ENCODE measurements at places on chromosomes 4 and X.

GRCh38 chr4:87589531-87589930 lies 18.8 kb upstream of the DSPP start:
- peak; percentile 68 for DNase-seq

- DNase-seq = no peak
Measured at GRCh38 chrX:154714925-154715324, 36.0 kb downstream of the GAB3 start.

- no peak for DNase-seq
Measured at GRCh38 chr4:43607827-43608461, 715.4 kb downstream of the GRXCR1 start.

DNA sequence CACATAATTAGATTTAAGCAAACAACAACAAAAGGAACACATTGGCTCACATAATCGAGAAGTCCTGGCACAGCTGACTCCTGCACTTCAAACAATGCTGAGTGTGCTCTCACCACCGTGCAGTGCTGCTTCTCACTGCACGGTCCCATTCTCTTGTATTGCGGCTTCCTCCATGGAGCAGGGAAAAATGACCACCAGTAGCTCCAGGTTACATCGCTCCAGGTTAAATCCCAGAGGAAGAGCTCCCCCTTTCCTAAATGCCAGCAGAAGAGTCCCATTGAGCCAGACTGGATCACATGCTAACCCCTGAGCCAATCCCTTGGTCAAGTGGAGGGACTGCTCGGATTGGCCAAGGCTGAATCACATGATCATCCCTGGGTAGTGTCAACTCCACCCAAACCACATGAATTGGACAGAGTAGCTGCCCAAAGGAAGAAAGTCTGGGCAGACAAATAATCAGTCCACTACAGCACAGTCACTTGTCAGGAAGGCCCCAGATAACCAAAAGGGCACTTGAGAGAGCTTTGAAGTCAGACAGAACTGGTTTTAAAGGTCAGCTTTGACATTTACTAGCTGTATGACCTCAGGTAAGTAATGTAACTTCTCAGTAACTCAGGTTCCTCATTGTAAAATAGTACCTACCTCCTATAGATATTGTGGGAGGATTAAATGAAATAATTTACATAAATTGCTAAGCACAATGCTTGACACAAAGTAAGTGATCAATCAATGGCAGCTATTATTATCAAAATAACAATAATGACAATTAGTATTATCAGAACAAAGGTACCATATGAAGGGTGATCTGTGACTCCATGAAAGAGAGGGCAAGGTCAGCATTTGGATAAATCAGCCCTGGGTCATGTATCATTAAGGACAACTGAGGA lies 14.3 kb downstream of the TEC start:
- DNase-seq = no peak

DNA sequence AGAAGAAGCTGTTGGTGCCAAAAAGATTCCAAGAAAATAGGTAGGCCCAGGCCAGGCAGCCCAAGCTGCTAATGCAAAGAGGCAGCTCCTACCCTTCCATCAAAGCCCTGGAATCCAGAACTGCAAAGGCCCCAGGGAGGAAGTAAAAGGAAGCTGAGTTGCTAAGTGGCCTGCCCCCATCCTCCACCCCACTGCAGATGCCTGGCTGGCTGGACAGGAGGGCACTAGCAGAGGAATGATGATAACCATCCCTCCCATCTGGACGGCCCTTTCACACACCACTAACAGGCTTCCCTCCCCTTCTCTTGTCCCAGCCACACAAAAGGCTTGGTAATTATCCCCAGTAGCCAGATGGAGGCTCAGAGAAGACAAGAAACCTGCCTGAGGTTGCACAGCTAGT lies 32.4 kb upstream of the PJA1 start:
- DNase-seq = no peak

- no peak for DNase-seq
Measured at GRCh38 chr4:150768497-150768896, 186.5 kb downstream of the MAB21L2 start.

DNA sequence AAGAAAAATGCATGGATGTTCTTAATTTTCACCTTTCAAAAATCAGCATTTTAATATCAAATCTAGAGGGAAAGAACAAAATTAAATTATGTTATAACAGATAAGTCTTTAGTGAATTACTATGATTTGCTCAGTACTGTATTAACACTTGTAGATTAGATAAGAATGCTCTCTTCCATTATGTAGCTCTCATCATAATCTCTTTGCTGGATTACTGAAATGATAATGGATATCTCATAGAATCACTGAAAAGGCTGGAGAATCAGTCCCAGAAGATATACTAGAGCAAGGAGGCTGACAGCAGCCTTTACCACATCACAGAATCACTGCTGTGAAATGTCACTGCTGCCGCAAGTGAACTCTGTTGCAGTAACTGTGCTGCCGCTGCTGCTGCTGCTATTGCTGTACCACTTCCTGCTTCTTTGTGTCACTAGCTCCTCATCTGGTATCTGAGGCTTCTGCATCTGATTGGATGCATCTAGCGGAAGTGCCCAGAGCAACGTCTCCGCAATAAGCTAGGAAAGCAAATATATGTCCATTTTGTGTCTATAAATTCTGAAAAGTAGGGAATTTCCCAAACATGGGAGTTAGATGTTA lies 738.2 kb downstream of the ADGRL3 start:
- no peak for DNase-seq

DNA sequence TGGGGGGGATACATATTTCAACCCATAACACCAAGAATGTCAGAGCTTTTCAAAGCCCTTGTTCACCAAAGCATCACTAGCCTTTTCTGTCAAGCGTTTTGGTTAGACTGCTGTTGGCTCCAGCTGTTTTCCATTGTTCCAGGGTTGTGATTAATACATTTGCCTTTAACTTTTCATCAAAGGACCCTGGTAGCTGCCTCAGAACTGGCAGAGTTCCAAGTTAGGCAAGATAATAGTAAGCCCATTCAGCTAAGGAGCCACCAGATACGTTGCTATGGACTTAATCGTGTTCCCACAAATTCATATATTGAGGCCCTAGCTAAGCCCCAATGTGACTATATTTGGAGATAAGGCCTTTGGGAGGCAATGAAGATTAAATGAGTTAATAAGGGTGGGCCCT lies 37.1 kb downstream of the ENOPH1 start:
- no peak for DNase-seq

- no peak for DNase-seq
Measured at GRCh38 chr4:179307297-179308136, 1865.3 kb upstream of the AGA start.

GRCh38 chr4:183157215-183157614 lies 58.2 kb downstream of the WWC2 start:
- DNase-seq = no peak

DNA sequence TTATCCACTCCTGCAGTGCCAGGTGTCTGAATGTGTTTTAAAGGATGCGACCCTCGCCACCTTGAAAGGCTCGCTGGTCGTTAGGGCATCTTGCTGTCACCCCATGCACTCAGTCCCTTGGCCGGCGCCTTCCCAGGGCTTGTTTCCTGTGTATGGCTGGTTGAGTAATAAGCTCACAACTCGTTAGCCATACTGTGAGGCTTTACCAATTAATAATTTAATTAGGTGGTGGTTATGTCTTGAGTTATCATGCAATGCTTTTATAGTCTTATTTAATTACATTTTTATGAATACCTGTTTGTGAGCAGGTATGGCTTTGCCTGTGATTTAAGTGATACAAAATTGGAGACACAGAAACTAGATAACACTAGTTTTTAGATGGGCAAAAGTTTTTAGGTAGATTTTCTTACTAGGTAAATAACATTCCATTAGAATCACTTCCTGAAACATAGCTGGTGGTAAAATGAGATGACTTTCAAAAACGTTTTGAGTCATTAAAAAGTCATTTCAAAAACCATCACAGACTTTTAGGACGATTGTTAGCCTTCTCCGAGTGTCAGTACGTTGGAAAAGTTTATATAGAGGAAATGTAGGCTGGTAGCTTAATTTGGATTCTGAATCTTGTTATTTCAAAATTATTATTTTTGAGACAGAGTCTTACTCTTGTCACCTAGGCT lies 18.2 kb downstream of the PTTG2 start:
- DNase-seq = no peak

GRCh38 chr4:48635310-48635709 lies 144.8 kb downstream of the FRYL start:
- DNase-seq = no peak

DNA sequence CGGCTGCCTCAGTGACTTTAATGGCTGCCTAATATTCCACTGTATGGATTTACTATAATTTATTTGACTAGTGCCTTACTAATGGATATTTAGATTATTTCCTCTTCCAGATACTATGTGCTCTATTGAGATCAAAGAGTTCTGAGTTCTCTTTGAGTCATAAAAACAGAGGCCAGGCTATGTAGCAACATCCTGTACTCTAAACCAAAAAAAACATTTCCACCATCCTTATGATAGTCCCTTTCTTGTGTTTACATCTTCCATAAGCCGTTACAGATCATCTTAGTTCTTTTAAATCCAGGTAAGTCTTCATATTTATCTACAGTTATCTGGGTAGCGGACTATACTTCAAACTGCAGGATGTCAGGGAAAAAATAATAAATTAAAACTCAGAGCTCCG lies 56.6 kb upstream of the TMEM184C start:
- DNase-seq = no peak

DNA sequence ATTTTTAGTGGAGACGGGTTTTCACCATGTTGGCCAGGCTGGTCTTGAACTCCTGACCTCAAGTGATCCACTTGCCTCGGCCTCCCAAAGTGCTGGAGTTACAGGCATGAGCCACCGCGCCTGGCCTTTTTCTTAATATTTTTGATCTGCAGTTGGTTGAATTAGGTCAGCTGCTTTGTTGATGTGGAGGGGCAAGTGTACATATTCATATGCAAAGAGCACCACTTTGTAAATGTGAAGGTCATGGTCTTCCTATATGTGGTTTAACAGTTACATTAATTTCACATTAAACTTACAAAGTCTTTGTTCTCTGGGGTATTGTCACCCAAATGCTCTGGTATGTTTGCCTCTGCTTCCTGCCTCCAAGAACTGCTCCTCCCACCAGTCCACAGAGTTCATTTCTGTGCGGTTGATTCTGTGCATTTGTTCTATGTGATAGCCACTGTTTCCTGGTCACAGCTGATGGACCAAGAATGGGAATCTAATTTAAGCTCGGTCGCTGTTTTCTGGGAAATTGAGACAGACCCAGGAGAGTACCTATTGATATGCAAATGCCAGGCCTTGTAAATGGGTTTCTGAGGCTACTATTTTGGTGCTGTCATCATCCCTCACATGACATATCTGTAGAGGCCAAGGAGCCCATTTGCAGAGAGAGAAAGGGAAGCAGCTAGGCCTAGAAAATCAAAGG lies 26.9 kb upstream of the HPSE start:
- no peak for DNase-seq

- DNase-seq = no peak
Measured at GRCh38 chr4:95118497-95118896, 360.7 kb downstream of the BMPR1B start.

- no peak for DNase-seq
Measured at GRCh38 chrX:67568769-67569168, 24.9 kb downstream of the AR start.

- no peak for DNase-seq
Measured at GRCh38 chr4:14091966-14092365, 464.4 kb upstream of the BOD1L1 start.

DNA sequence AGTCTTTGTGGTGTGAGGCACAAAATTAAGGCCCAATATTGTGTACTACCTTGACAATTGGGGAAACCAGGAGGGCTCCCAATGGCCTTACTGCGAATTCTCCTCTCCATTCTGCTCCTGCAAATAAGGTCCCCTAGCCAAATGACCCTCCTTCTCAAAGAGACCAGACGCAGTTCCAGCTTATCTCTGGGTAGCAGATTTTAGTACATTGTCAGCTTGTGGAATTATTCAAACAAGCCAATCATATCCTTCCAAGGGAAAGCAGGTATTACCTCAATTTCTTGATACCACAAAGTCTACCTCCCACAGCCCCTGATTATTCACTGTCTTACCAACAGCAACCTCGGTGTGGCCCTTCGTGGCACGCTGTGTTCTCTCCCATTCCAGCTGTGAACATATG lies 7.8 kb upstream of the ZBTB33 start:
- no peak for DNase-seq

DNA sequence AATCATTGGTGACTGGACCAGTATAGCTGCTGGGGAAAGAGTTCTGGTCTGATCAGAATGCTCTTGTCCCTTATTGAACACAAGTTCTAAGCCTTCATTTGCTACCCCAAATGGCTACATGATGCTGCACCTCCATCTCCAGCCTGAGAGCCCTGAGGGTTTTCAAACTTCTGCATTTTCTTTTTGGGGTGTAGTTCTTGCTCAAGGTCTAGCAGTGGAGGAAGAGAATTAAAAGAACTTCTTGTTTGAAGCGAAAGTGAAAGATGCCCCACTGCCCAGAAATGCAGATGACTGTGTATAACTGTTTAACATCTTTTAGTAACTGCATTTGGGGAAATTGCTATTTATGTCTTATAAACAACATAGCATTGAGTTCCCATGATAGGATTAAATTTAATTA lies 38.5 kb downstream of the LAMTOR3 start:
- no peak for DNase-seq

GRCh38 chrX:111914398-111915090 lies 38.6 kb downstream of the TRPC5OS start:
- no peak for DNase-seq

GRCh38 chrX:39492497-39493162 lies 605.1 kb downstream of the BCOR start:
- no peak for DNase-seq

- DNase-seq = no peak
Measured at GRCh38 chr4:15109600-15109999, 107.3 kb downstream of the CPEB2 start.

DNA sequence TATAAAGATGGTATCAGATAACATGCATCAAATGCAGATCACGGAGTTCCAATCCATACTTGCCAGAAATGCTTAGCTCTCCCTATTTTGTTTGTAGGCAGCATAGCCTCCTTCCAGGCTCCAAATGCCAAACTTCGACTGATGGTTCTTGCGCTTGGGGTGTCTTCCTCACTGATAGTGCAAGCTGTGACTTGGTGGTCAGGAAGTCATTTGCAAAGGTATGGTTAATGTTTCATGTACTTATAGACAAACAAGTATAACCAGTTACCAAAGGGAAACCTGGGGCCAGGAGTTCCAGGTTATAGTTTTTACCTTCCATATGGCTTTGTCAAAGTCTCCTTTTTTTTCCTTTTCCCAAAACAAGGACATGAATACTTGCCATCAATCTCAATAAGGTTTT lies 5.3 kb downstream of the CWH43 start:
- DNase-seq = no peak

DNA sequence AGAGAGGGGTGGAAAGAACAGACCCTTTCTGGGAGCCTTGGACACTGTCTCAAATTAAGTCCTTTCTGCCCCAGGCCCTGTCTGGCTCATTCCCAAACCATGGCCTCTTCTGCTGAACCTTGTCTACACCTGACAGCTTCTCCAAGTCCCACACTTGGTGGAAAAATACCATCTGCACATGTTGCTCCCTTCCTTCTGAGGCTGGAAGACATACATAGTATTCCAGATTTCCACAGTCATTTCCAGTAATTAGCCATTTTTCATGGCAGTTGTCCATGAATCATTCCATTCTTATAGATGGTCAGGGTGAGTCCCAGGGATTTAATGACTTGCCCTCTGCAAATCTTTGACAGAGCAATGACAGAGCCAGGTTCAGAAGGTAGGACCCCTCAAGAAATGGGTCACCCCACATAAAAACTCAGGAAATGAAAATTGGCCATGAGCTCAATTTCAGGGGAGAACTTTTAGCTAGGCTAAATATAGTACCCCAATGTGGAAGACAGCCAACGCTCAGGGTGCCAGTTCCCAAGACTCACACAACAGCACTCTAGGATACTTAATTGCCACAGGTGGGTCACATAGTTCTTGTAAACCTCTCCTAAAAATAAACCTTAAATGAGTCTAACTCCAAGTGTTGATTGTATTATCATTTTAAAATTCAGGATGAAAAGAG lies 16.2 kb upstream of the DAPP1 start:
- DNase-seq = no peak

GRCh38 chrX:32778965-32779364 lies 432.4 kb downstream of the DMD start:
- no peak for DNase-seq
